NK-92 treated with Interleukin-12 subunit alpha and Interleukin-12 subunit beta, amount 100 ng/mL, for 24 hours (cell line): ENCODE measurements at places on chromosomes 6 and 20.

- DNase-seq = no peak
Observed at GRCh38 chr6:121549736-121550135, 114.3 kb downstream of the GJA1 start.

DNA sequence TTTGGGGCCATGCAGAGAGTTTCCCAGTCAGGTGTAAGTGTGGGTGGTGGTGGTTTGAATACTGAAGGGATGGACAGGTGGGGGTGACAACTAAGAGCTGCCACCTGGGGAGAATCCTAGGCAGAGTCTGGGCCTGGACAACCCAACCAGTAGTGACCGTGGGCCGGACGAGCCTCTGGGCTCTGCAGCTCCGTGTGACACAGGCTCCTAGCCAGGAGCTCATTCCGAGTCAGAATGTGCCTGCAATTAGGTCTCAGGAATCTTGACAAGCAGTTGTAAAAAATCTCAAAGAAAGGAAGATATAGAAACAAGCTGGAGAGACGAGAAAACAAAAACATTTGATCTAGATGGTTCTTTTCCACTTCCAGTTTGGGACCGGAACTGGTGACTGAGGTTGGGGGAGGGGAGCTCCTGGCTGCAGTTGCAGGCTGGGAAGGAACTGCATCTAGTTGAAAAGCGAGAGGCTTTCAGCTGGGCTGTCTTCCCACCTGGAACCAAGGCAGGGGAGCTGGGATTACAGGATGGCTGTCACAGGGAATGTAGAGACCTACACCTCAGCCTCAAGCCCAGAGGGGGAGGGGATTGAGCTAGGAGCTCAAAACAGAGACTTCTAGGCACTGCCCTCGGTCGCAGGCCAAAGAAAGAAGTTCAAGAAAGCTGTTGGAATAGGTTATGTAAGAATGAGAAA lies 156.9 kb downstream of the PAX1 start:
- DNase-seq = no peak

- no peak for DNase-seq
Observed at GRCh38 chr20:63746751-63747315, 7.3 kb downstream of the SLC2A4RG start.

DNA sequence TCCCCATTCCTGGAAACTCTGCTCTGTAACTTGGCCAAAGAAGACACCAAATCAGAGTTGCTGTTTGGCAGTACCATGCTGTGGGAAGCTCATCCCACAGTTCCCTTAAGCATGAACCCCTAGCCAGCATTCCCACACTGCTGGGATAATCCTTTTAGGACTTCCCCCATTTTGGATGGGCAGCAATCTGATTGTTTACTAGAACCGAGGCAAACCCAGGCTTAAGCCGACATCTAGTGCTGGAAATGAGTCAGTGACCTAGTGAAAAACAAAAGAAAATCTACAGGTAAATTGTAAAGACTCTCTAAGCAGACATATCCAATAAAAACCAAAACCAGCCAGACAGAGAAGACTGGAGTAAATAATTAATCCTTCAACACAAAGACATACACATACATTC lies 5.2 kb downstream of the DNAH8 start:
- DNase-seq = no peak

DNA sequence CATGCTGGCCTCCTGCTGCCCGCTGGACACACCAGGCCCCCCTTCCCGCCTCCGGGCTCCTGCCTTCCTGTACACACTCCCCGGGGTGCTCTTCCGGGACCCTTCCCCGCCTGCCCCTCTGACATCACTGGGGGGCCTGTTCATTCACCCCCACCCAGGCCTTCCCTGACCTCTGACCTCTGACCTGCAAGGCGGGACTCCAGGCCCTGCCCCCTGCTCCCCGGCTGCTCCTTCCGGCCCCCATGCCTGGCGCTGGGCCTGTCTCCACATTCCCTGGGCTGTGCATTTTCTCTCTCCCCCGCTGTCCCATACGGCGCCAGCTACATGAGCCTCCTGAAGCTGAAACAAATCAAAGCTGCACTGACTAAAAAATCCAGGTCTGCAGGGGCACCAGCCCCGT lies 71.6 kb upstream of the GATA5 start:
- DNase-seq = no peak

DNA sequence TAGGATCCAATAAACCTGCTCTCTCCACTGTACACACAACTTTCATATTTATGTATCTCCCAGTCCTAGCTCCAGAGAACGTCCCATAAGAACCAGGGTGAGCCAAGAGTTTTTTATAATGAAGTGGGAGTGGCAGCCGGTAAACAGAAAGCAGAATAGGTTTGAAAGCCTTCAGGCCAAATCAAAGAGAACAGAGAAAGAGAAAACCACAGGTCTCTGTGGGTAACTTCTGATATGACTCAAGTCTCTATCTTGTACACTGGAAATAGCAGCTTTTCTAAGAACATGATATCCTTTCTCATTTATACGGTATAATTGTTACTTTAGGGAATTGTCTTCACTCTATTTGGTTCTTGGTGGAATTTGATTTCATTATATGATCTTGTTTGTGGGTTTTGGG lies 273.6 kb downstream of the PACRG start:
- no peak for DNase-seq

DNA sequence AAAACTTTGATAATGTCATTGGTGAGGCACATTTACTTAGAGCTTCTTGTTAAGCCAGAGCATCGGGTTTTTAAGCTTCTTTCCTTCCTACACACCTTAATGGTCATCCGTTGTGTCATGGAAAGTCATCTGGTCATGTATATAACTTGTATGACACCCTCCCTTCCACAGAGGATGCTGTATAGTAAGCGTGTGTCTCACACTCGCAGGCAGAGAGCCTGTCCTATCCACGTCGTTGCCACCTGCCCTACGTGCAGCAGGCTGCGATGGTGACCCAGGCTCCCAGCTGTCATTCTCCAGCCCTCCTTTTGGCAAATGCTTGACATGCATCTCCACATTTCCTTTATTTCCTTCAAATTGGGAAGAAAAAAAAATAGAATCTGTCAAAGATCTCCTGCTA lies 85.6 kb downstream of the MYB start:
- no peak for DNase-seq

DNA sequence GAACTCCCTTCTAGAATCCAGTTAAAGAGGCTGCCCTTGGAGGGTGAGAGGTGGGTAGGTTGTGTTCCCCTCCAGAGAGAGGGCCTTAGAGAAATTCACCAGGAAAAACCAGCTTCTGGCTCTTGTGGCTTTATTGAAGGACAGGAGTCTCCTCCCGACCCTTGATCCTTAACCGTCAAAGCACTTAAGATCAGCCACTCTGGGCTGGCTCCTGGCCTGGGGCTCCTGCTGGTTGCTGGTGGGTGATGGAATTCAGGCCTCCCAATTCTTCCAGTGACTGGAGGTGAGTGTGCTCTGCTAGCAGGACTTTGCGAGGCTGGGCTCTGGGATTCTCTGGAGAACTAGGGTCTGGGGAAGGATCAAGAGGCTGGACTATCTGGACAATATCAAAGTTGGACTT lies 75.6 kb upstream of the LGSN start:
- DNase-seq = no peak

- no peak for DNase-seq
Observed at GRCh38 chr6:167791780-167792478, 34.8 kb upstream of the AFDN start.

DNA sequence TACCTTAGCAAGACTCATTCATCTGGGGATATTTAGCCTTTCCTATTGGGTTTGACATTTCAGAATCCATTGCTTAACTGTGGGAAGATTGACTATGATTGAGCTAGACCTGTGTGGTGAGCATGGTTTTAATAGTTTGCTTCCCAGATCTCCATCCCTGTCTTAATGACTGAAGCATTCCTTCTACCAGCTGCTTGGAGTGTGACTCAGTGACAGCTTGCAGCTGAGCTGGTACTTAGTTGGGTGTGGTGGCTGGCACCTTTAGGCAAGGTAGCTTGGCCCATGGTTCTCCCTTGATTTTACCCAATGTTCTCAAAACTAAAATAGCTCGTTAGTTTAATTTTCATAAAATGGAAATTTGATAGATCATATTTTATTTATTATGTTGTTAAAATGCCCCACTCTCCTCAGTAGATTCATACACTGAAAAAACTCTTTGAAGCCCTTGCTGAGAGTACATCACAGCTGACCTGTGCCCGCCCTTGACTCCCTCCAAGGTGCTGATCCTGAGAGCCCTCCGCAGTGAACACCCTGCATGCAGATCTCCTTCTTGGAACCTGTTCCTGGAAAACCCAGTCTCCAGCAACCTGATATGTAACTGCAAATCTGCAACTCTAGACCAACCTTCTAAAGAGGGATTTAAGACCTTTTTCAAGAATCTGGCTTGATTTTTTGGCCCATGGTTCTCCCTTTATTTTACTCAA lies 19.1 kb downstream of the DOK5 start:
- no peak for DNase-seq
